ENCODE measurements at places on chromosomes 5 and 9.

GRCh38 chr5:83487155-83487554 is 15.6 kb downstream of the VCAN start:
- no peak for DNase-seq

DNA sequence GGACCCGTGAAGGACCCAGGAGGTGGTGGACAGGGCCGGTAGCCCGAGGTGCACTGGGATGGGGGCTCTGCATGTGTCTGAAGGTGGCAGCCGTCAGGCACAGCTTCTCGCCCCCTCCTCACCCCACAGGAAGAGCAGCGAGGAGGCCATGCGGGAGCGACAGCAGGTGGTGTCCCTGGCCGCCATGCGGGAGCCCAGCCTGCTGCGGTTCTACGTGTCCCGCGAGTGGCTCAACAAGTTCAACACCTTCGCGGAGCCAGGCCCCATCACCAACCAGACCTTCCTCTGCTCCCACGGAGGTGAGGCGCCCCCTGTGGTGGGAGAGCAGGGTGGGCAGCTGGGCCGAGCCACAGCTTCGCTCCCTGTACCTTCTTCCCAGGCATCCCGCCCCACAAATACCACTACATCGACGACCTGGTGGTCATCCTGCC is 39.9 kb downstream of the USP20 start:
- no peak for DNase-seq

DNA sequence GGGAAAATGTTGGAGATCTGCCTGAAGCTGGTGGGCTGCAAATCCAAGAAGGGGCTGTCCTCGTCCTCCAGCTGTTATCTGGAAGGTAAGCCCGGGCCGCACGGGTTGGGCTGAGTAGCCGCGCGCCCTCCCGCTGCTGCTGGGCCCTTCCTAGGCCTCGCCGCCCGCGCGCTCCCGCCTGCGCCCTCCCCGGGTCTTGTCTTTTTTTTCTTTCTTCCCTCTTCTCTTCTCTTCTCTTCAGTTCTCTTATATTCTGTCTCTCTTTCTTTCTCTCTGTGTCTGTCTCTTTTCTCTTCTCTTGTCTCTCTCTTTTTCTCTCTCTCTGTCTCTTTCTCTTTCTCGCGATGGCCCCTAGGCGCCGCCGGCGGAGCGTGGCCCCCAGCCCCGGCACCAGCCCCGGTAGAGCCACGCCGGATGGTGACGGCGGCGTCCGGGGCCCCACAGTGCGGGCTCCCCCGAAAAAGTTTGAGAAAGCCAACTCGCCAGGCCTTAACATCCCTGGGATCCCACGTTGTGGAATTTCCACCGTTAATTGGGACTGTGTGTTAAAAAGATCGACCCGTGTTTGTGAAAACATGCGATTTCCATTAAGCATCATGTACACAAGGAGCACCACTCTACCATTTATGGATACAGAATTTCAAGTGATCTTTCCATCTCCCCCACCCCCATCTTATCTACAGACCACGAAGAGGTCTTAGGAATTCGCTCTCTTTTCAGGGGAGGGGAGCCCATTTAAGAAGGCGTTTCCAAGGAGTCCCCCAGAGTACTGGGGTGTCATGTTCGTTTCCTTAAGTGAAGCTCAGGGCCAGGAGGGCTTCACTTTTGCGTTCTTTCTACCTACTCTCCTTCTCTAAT is 616 bp downstream of the ABL1 start:
- DNase-seq: no peak

DNA sequence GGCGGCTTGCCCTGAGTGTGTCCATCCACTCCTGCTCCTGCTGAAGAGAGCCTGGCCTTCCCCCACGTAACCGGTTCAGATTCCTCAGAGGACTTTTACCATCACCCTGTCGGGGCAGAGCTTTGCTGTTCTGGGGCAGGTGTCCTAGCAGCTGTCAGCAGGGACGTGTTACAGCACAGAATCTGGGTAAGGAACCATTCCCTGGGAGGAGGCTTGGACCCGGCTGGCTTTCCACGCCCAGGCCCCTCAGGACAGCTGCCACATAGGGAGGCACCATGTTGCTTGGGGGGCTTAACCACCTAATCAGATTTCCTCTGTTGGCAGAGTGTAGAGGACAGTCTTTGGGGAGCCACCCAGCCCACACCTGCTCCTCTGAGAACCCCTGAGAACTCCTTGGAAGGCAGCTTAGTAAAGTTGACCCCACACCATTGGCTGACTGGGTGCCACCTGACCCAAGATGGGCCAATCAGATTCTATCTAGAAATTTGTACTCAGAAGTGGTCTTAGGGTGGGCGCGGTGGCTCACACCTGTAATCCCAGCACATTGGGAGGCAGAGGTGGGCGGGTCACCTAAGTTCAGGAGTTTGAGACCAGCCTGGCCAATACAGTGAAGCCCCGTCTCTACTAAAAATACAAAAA is 23.3 kb upstream of the EEIG1 start:
- DNase-seq: no peak

DNA sequence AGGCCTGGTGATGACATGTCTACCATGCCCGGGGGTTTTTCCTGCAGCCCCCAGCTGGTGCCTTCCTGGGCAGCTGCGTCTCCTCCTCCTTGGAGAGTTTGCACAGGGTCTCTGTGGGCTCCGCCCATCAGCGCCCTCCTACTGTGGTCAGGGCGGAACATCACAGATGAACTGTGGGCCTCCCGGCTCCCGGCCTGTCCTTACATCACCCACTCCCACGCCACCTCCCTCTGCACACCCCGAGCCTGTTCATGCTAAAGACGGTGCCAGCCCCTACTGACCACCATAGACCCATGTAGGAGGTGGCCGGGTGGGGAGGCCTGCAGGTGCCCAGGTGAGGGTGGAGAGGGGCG is 12.6 kb downstream of the GPSM1 start:
- no peak for DNase-seq

- DNase-seq: no peak
Measured at GRCh38 chr9:76560481-76560922, 101.5 kb downstream of the GCNT1 start.

GRCh38 chr5:107484281-107484680 is 186.5 kb downstream of the EFNA5 start:
- no peak for DNase-seq

DNA sequence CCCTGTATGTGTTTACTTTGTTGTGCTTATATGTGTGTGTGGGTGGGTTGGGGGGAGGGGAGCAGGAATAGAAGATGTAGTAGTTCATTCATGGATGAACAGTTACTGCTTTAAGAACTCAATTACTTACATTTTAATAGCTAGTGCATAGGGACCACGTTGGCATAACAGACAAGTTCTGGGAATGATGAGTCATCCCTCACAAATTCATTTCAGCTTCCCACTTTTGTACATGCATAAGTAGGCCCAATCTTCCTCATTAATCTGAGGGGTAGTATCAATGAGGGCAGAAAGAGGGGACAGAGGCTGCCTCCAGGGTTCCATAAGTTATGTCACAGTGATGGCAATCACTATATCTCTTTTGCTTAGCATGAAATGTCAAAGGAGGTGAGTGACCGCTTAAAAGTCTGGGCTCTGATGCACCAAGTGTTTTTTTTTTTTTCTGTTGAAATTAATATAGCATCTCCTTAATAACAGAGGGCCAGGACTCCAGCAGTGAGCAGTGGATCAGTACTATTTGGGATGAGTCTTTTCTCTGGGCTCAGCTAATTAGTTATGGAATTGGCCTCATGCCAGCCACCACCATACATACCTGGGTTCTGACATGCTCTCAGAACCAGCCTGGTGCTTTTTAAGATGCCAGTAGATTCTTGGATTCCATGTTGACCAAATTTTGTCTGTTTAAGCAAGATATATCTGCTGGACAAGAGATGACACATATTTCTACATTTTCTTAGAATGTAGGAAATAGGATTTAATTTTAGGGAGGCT is 37.1 kb downstream of the PRDM6 start:
- DNase-seq: no peak

- DNase-seq: no peak
Measured at GRCh38 chr9:12464400-12464799, 228.8 kb upstream of the TYRP1 start.

GRCh38 chr5:138543730-138544104 is 681 bp upstream of the ETF1 start:
- no peak for DNase-seq

- DNase-seq: no peak
Measured at GRCh38 chr5:13994621-13995253, 50.2 kb upstream of the DNAH5 start.

- DNase-seq: no peak
Measured at GRCh38 chr9:104944871-104945270, 16.9 kb upstream of the ABCA1 start.

GRCh38 chr9:127555840-127556820 is 55.9 kb upstream of the STXBP1 start:
- peak; percentile 46 for DNase-seq

DNA sequence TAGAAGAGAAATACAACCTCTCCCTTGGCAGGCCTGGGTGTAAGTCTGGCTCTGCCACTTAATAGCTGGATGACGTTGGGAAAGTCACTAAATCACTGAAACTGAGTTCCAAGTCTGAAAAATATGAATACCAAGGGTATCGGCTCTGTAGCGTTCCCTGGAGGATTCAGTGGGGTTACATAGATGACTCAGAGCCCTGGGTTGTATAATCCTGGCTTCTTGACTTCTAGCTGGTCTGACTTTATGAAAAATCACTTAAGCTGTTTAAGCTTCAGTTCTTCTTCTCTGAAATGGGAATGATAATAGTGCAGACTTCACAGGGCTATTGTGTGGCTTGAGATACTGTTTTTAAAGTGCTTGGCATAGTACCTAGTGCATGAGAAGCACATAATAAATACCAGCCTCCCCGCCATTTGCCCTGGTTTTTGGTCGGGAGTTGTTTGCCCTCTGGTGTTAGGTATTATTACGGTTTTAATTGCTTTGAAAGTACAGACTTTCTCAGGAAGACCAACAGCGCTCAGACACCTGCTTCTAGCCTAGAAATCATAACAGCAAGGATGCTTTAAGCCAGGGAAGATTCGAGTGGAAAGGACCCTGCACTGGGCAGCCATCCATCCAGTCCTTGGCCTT is 43.0 kb downstream of the CYFIP2 start:
- peak; percentile 18 for DNase-seq

DNA sequence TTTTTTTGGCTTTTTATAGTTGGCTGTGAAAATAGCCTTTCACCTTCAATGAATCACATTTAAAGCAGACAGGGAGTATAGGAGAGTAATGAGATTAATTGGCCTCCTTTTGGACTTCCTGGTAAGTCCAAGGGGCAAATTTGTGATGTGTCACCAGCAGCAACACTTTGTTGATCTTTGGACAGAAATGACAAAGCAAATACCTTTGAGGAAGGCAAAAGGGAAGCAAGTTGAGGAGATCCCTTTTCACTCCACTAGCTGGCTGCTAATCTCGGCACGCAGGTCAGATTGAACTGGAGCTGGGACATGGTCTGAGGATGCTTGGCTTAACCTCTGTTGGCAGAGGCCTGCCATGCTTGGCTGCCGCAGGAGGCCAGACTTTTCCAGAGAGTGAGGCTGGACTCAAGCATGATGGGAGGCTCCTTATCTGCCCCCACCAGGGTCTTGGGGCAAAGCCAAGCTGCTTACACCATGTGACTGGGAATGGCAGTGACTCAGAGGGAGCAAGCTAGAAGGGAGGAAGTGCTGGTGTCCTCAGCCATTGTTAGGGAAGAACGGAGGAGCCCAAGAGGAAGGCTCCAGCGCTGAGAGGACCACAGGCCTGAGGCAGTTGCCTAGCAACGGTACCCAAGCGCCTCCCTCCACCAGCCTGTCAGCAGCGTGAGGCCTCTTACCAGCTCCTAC is 174.5 kb upstream of the MAP1B start:
- no peak for DNase-seq

DNA sequence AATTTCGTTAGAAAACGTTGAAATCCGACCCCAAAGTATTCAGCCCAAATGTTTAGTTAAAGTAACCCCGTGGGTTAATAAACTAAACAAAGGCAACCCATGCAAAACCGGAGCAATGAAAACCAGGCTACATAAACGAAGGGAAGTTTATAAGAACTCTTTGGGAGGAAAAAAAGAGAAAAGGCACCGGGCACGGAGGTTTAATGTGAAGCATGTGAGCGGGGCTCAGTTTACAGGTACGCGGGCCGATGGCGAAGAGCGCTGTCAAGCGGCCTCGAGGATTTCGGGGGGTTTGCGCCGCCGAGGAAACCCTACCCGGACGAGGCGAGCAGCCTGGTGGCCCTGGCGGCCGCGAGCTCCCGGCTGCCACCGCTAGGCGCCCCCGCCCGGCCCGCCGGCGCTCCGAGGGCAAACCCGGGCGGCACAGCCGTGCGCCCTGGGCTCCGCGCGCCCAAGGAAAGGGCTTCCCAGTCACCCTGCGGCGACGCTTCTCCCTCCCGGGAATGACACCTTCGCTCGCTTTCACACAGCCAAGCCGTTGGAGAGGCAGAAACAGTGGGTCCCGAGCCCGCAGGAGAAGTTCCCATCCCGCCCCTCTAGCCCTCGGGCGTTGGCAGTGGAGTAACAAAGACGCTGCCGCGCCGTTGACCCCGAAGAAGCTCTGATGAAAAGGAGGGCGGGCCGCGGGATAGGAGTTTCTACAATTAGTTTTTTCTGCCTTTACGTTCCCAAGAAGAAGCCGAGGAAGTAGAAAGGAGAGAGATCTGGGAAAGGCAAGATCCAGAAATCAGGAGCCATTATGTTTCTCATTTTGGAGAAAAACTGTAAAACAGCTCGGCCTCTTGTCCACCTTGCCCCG is 126.0 kb downstream of the TMEM174 start:
- DNase-seq: no peak

DNA sequence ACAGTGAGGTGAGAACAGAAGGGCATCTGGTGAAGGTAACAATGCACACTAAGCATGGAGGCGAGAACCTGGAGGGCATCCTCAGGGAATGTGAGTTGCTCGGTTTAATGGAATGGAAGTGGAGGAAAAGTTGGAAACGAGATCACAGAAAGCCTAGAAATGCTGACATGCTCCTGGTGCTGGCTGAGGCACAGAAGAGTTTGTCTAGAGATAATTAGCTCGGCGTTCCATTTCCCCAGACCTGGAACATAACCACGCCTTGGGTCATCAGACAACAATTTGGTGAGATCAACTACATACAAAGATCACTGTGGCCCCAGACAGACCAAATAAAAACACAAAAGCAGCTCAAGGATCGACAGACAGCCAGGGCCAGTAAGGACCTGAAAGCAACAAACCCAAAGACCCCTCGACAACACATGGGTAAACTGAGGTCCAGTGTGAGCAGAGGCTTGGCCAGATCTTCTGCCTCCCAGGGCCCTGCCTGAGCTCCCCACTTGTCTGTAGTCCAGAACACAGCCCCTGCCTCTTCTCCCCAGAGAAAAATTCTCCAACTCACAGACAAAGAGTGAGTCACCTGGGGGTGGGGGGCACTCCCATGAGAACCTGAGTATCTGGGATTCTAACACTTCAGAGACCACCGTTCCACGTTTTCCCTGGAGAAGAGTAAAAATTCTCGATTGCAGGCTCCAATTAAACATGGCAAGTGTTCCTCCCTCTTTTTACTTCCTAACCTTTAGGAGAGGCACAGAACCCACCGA is 52.5 kb downstream of the SHB start:
- DNase-seq: no peak

GRCh38 chr9:134902936-134903335 is 14.8 kb downstream of the FCN1 start:
- DNase-seq: no peak

DNA sequence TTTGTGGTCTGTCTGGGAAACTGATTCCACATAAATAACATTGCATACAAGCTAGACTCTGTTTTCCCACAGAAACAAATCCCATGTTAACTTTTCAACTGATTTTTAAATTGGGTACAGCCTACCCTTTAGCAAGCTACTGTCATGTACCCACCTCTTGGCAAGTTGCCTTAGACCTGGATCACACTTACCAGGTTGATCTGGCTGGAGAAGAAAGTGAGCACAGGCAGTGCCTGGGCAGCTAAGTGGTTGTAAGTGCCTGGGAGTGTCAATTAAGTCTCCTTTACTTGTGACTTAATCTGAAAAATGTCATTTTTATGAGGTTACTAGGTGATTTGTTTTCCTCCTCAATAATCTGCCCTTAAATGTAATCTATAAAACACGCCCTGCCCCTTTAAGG is 336.4 kb downstream of the ARL15 start:
- DNase-seq: no peak

Data from central memory CD4-positive, alpha-beta T cell (primary cell).